NCI-H1436 treated with DMSO at 0.1 percent for 48 hours (cell line): ENCODE measurements at places on chromosomes 5 and 9.

DNA sequence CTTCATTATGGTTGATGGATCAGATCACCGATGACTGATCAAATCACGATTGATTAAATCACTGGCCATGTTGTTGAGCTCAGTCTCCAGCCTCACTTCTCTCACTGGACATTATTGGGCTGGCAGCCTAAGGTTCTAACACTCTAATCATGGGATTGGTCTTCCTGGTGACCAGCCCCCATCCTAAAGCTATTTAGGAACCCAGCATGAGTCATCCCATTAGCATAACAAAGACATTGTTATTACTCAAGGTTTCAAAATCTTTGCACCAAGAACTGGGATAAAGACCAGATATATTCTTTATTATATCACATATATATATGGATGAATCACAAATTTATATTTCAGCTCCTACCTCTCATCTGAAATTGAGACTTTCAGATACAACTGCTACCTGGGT lies 272.1 kb upstream of the IL12B start:
- DNase-seq = no peak

GRCh38 chr9:607417-607816 lies 234.1 kb upstream of the DMRT1 start:
- DNase-seq = no peak

DNA sequence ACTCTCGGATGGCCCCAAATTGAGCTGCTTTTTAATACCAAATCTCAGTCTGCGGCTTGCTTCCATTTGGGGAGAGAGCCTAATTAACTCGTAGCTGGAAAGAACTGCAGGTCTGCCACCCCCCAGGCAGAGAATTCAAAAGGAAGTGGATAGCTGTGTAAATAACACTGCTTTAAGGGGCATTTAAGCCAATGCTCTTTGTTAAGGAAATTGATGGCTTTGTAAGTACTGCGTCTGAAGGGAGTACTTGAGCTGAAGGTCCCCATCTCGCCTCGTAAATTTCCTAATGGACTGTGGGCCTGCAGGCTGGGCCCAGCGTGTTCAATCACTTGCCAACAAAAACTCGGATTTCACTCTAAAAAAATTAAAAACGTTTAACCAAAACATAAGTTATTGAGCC lies 132.7 kb downstream of the PAPPA start:
- DNase-seq = peak; percentile 76

- no peak for DNase-seq
These were observed 68.7 kb upstream of the ZNF618 start for GRCh38 chr9:113807173-113808061.

GRCh38 chr5:96489532-96489931 lies 56.5 kb upstream of the PCSK1 start:
- DNase-seq = no peak

- no peak for DNase-seq
These were observed 200.5 kb upstream of the TLE4 start for GRCh38 chr9:79371301-79371700.

DNA sequence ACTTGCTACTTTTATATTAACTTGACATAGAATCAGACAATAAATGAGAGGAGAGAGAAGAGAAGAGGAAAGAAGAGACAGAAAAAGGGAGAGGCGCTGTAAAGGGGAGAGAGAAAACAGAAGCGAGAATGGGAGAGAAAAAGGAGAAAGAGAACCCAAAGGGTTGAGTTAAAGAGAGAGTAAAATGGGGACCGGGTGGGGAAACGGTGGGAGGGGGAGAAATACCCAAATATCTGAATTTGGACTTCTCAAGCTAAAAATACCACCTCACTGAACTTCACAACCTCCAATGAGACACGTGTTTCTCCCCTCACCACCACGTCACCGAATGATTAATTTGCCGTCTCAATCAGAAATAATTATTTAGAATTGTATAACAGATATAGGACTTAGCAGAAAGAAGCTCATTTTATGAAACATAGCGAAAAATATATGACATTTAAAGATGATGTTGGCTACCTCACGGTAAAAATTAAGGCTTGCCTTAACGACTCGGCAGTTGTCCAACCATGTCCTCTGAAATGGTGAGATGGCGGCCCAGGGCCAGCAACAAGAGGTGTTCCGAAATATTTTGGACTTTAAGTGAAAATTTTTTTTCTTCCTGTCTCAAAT lies 204.1 kb downstream of the MEF2C start:
- no peak for DNase-seq

DNA sequence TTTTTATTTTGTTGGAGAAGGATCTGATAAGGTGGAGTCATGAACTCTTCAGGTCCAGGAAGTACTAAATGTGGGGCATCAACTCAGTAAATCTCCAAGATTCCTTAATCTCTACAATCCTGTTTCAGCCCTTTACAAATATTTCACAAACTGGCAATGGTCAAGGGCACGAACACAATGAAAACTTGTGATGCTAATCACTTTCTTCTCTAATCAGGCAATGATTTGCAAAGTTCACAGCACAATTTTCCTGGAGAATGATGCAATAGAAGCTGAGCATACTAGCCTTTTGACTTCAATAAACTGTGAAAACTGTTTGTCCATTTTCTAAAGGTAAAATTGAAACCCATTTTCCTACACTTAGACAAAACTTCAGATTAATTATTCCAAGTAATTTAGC lies 16.9 kb downstream of the GDF9 start:
- no peak for DNase-seq
